ENCODE measurements at places on chromosomes 6 and 20.

GRCh38 chr20:37571033-37571432 is 43.4 kb upstream of the BLCAP start:
- DNase-seq: no peak

DNA sequence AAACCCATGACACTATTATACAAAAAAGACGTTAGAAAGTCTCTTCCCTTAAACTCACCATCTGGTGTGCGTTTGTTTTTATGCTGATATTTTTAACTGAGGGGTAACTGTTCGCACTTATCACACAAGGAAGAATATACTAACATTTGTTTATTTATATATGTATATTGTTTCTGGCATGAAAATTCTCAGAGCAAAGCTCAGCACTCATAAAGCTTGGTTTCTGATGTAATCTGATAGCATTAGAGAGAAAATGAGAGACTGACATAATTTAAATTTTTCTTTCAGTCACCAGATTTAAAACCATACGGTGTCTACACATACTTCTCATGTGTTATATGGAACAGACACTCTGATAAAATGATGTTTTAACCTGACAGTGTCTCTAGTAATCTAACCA is 6.9 kb downstream of the BLOC1S5 start:
- DNase-seq: no peak

DNA sequence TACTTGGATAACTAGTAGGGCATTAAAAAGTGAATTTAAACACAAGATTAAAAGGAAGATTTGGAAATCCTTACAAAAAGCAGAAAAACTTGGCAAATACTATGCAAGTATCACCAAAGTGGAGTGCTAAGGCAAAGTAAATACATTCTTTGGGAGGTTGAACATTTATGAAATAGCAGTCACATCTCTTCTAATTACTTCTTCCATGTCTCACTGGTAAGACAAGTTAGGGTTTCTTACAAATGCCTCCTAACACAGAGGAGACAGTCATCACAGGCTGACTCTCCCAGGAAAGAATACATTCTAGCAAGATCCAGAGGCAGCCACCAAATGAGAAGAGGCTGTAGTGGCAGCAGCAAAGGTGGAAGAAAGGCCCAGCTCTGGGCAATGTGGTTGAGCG is 298.2 kb downstream of the BTBD9 start:
- DNase-seq: no peak

- no peak for DNase-seq
Observed at GRCh38 chr6:84976526-84977362, 212.3 kb upstream of the TBX18 start.

DNA sequence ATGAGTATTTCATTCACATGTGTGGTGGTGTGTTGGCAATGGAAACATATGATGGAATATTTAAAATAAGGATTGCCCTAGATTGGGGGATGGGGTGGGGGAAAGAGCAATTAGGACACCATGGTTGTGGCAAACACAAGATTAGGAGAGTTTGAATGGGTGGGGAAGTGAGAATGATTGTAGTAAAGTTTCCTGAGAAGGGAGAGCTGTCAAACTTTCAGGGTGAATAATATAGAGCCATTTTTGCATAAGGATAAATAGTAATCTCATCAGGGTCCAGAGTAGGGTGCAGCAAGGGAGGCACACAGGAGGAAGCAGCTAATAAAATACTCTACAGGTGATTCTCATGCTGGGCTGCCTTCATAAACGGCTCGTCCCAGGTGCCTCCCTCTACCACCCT is 294.9 kb upstream of the MARCKS start:
- no peak for DNase-seq

DNA sequence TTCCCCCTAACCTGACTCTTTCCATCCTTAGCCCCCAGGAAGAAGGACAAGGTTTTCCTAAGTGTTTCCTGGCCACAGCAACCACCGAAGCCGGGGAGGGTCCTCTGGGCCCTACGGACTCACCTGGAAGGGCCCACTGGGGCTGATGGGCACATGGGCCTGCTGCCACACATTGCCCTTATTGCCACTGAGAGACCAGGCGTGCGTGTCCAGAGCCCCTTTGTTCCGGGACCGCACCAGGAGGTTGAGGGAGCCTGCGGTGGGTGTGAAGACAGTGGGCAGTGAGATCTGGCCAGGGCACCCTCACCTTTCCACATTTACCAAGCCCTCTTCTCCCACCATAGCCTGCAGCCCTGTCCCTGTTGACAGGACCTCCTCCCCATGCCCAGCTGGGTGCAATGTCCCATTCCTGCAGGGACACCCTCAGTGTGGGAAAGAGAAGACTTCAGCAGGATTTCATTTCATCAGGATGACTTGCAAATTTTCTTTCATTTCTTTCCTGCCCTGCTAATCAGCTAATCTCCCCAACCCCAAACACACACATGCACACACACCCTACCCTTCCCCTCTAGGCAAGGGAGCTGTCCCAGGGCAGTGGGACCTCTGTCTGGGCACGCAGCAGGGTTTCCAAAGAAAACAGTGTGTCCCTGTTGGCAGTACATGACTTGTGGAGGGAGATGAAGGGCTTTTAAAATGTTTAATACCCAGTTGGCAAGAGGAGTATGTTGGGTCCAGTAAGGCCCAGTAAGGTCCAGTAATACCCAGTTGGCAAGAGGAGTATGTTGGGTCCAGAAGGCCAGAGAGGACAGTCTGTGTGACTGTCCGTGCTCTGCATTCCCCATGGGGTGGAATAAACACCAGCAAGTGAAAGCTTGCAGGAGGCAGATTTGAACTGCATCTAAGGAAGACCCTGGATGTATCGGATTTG is 59.0 kb downstream of the MDGA1 start:
- no peak for DNase-seq

GRCh38 chr6:79548304-79548703 is 11.1 kb upstream of the LCA5 start:
- no peak for DNase-seq

- DNase-seq: no peak
Observed at GRCh38 chr20:61808447-61808846, 257.2 kb downstream of the TAF4 start.

DNA sequence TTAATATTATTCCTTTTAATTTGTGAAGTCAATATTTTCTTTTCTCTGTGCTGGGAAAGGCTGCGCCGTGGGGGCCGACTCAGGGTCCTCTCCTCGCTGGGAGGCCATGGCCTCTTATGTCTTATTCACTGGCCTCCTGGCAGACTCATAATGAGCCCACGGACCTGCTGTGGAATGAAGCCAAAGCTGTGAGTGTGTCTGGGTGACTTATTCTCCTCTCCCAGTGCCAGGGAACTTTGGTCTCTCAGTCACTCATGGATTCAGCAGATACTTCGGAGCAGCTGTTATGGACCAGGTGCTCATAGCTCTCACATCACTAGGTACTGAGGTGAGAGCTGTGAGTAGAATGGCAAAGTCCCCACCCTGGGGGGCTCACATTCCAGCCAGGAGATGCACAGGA is 297.6 kb downstream of the CDH26 start:
- DNase-seq: no peak

DNA sequence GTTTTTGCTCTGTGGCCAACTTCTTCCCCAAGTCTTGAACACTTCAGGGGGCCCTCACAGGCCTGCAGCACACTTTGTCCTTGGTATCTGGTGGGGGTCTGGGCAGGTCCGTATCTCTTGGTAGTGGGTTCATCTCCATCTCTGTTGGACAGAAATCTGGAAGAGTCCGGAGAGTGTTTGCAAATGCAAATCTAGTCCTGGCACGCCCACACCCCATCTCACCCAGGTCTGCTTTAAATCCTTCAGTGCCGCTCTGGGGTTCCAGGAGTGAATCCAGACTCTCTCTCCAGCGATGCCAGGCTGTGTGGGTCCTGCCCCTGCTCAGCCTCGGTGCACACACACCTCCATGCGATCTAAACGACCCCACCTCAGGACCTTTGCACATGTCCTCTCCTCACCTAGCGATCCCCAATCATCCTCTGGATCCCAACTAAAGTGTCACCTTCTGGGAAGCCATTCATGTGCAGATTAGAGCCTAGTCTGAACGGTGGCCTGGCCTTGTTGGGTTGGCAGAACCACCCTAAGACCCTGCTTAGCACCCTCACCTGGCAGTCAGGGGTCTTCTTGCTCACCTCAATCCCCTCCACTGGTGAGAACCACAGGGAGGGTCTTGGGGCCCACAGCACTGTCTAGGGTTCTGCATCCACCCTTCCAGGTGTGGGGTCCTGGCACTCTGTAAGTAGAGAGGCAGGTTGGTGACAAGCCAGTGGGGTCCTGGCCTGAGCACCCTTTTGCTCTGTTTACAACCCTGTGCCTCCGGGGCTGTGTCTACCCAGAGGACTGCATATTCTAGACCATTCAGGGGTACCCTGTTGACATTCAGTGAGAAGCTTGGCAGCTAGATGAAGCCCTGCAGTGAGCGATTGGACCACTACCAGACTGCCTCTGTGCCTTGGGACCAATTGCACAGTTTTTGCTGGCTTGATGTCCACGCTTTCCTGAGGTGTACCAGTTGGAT is 100.8 kb downstream of the SYCP2 start:
- peak; percentile 58 for DNase-seq

- no peak for DNase-seq
Observed at GRCh38 chr6:141528596-141528995, 604.1 kb upstream of the GJE1 start.

DNA sequence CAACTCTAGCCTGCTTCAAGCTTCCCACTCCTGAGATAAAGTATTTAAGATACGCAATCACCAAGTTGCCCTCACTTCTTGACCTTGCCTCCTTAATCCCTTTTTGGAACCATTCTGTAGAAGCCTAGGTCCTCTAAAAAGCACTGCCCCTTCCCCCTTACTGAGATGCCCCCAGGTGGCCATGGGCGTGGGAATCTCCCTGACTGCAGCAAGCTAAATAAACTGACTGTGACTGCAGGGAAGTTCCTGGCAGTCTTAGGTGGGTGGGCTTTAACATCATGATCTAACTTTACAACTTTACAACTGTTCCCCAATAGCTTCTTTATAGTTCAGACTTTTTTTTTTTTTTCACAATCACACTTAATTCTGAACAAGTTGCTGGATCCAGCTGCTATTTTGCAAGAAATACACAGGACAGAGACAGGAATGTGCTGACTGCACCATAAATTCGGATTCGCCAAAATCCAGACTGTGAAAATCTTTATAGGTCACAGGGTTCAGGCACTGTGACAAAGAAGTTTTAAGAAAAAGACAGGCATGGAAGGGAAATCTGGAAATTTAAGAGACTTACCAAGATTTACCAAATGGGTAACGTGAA is 344.2 kb upstream of the SULF2 start:
- no peak for DNase-seq

DNA sequence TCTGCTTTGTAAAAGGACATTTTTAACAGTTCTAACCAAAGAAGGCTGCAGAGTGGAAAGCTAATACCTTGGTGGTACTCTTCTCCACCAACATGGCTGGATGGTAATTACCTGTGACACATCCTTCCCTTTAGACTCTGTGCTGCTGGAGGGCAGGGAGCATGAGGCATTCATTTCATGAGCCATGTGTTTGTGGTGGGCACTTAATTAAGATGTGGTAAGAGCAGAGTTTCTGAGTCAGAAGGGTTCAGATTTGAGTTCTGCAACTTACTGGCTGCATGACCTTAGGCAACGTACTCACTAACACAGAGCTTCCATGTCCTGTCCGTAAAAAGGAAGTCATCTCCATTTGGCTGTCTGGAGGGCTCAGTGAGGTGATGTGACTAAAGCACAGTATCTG is 9.1 kb upstream of the ZNF133 start:
- no peak for DNase-seq

DNA sequence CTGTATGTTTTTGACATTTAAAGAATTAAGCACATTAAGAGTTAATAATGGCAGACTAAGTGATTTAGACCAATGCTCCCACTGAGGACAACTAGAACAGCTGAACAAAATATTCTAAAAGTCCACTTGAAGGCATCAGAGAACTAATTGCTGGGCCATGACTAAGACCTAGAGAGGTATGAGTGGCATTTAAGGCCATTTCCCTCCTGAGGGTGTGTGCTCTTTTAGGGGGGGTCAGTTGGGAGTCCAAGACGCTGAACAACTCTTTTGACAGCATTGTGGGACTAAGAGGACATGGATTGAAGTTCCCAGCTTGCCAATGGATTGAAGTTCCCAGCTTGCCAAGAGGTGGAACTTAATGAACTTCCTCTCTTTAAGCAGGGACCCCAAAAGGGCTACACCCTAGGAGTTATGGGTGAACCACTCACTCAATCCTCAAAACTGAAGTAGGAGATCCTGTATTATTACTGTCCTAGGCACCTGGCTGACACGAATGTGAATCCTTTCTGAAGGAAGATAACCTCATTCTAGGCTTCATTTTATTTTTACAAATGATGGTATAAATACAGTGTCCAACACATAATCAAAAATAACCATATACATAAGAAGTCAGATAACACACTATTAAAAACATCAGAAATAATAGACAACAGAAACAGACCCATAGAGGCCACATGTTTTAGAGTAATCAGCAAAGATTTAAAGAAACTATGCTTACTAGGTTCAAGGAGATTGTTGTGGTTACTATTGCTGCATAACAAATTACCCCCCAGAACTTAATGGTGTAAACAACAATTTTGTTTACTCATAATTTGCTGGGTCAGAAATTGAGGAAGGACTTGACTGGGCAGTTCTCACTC is 175.1 kb downstream of the VEGFA start:
- no peak for DNase-seq

DNA sequence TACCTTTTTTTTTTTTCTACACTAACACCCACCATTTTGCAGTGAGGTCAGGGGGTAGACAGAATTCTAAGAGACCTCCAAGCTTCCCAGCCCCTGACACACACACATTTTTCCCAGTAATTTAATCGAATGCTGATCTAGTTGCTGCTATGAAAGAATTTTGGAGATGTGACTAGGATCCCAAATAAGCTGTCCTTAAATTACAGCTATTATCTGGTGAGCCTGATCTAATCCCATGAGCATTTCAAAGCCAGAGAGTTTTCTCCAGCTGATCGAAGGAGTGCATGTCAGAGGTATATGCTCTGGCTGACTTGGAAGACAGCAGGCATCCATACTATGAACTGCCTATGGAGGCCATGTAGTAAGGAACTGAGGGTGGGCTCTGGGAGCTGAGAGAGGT is 503.8 kb upstream of the MARCKS start:
- DNase-seq: no peak

DNA sequence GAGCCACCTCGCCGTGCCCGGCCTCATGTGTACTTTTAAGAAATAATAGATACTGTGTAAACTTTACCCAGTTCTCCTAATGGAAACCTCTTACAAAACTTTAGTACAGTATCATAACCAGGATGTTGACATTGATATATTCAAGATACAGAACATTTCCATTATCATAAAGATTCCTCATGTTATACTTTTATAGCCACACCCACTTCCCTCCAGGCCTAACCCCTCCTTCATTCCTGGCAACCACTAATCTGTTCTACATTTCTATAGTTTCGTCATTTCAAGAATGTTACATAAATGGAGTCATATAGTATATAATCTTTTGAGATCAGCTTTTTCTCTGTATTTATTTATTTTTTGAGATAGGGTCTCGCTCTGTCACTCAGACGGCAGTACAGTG is 52.6 kb upstream of the SALL4 start:
- DNase-seq: no peak

Measured in left forelimb (tissue), 1 donor.